A673 (cell line): ENCODE measurements at places on chromosomes 3 and 15. TPM values are rescaled to one million over a fixed set of nuclear protein-coding genes. Genes with fewer than 3 reads are reported as not detected.

- no peak overlapping the region for H3K27ac ChIP-seq
- H3K4me3 ChIP-seq = no peak overlapping the region
- no peaks in the 10 kb centered on the region for H3K4me1 ChIP-seq
- H3K27me3 ChIP-seq = no peaks in the 10 kb centered on the region
- no peak for DNase-seq
Observed at GRCh38 chr3:164222197-164222596, 856.1 kb downstream of the SI start.

- no peaks in the 10 kb centered on the region for H3K27me3 ChIP-seq
- no peaks in the 10 kb centered on the region for H3K4me1 ChIP-seq
- no peaks in the 10 kb centered on the region for H3K36me3 ChIP-seq
- no peak overlapping the region for H3K4me3 ChIP-seq
- no peak overlapping the region for H3K27ac ChIP-seq
Observed at GRCh38 chr15:84731774-84732173, 15.8 kb upstream of the SEC11A start.

MORC1 gene
- 0.68 and 0.88 TPM in 2 replicates for total RNA-seq

DNA sequence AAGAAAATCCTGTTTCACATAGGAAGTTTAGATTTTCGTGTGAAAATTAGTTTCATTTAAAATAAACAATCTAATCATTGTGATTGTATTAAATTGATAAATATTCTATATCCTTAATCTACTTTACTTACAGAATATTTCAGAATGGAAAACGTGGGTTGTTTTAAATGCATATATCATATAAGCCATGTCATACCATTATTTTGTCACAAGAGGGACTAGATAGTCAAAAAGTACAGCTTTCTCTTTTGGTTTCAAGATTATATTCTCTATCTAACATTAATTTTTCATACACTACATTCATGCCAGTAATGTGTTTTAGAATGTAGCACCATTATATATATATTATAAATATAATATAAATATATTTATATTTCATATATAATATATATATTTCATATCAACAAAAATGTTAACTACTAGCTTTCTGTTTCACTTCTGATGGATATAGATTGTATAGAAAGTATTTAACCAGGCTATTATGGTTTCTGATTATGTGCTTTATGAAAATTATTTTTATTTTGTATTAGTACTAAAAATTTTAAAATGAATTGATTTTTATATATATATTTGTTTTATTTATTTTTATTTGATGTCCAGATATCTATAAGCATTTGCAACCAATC lies 45.3 kb downstream of the OSTN start:
- H3K27me3 ChIP-seq = no peaks in the 10 kb centered on the region
- no peak overlapping the region for H3K4me3 ChIP-seq
- no peak overlapping the region for H3K27ac ChIP-seq
- no peaks in the 10 kb centered on the region for H3K36me3 ChIP-seq
- DNase-seq = peak; percentile 40

DNA sequence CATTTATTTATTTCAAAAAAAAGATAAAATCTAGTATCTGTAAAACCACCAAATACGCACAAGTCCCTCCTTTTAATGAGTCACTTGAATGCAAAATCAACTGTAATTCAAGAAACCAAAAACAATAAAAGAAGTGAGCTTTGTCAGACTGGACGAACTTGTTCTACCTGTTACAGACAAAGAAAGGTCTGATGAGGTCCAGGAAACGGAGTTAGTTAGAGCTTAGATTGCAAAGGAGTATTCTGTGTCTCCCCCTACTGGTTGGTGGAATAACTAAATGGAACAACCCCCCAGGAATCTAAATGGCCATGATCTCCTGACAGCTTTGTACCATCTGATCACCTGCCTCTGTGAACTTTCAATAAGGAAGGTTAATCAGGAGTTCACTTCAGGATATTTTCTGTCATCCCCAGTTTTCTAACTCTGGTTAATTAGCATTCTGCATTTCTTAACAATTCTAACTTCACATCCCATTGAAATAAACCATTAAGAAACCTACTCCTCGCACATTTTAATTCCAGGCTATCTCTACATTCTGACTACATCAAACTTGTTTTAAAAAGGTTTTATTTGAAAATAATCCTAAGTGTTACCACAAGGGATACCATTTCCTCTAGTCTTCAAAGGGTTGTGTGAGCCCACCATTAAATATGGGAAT lies 333.0 kb upstream of the SATB1 start:
- peaks cover 1% of the 10 kb centered on the region for H3K27me3 ChIP-seq
- DNase-seq = peak; percentile 56
- no peak overlapping the region for H3K4me3 ChIP-seq
- no peaks in the 10 kb centered on the region for H3K36me3 ChIP-seq
- no peaks in the 10 kb centered on the region for H3K4me1 ChIP-seq

DNA sequence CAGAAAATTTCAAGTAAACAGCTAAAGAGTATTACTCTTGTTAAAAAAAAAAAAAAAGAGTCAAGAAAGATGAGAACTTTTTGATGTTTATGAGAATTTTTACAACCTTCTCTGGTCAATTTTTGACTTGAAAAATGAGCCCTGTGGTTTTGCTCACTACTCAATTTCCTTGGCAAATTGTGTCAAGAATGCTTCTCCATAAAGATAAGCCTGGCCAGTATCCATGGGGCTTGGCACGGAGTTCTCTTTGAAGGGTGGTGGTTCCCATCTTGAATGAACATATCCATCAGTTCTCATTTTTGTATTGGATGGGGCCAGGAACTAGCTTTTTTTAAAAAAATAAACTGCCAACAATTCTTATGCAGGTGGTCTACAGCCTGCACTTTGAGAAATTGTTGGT lies 179.9 kb downstream of the RYR3 start:
- H3K4me3 ChIP-seq = no peak overlapping the region
- no peaks in the 10 kb centered on the region for H3K36me3 ChIP-seq
- no peaks in the 10 kb centered on the region for H3K4me1 ChIP-seq
- peaks cover 14% of the 10 kb centered on the region for H3K27me3 ChIP-seq
- H3K27ac ChIP-seq = no peak overlapping the region
- no peak for DNase-seq

GLDN gene
- total RNA-seq = not detected in 2 replicates

VWA5B2 gene
- 0.13 TPM in 1 of 2 replicates, not detected in the other for total RNA-seq

DNA sequence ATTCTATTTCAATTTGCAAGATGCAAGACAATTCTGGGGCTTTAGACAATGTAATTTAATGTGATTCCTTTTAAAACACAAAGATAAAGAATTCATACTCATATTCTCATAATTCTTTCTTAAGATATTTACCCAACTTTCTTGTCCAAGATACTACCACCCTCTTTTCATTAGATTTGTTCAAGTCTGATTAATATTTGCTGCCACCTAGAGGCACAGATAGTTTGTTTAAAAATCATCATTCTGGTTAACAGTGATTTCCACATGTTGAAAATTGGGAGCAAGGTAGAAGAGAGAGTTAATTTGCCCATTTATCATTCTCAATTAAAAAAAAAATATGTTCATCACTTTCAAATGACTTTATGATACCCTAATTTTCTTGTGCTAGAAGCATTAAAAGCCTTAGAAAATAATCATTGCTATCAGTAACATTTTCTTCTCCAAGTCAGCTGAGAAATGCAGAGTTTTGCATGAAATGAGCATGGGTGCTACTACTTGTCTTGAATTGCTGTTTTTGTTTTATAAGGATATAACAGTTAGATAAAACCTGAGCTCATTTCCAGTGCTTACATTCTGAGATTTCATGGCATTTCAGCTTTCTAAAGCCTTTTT lies 11.6 kb downstream of the TAMM41 start:
- peak; percentile 49 for DNase-seq
- peaks cover 43% of the 10 kb centered on the region for H3K36me3 ChIP-seq
- no peaks in the 10 kb centered on the region for H3K27me3 ChIP-seq
- H3K4me3 ChIP-seq = no peak overlapping the region

DNA sequence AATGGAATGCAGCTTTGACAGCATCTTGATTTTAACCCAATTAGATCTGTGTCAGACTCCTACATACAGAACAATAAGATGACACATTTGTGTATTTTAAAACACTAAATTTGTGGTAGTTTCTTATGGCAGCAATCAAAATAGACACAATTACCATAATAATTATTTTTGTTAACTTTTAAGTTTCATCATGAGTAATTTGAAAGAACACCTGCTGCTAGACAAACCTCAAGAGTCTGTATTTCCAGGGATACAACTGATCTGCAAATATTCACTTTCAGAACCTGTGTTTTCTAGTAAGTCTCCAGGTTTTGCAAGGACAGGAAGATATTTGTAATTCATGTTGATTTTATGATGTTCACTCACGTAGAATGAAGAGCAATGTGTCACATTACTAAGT lies 736.8 kb downstream of the DIPK2A start:
- no peak overlapping the region for H3K4me3 ChIP-seq
- DNase-seq = no peak
- H3K36me3 ChIP-seq = no peaks in the 10 kb centered on the region

DNA sequence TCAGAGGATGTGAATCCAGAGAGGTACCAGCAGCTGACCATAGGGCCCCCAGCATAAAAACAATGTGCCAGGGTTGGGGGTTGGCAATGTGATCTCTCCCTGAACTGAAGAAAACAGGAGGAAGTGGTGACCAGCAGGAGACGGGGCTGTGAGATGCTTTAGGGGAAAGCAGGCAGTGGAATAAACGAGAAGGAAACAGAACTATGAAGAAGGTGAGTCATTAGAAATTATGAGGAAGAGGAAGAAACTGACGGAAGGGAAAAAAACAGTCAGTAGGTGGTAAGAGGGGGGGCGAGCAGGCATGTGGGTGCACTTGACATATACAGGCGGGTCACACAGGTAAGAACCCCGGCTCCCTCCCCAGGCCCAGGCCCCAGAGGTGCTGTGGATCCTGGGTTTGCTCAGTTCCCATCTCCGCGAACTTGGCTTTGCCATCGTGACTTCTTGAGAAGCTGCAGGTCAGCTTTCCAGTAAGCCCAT lies 42.2 kb upstream of the B3GNT5 start:
- no peak for DNase-seq
- H3K36me3 ChIP-seq = no peaks in the 10 kb centered on the region
- no peak overlapping the region for H3K4me3 ChIP-seq
- H3K27ac ChIP-seq = no peak overlapping the region
- H3K4me1 ChIP-seq = no peaks in the 10 kb centered on the region

GRCh38 chr15:66722757-66723540 lies 20.9 kb downstream of the SMAD6 start:
- H3K4me3 ChIP-seq = no peak overlapping the region
- H3K27ac ChIP-seq = peak overlapping the region; percentile 33
- no peaks in the 10 kb centered on the region for H3K27me3 ChIP-seq
- H3K4me1 ChIP-seq = peaks cover 11% of the 10 kb centered on the region

GRCh38 chr3:11350374-11350773 lies 78.2 kb downstream of the ATG7 start:
- H3K4me3 ChIP-seq = no peak overlapping the region
- no peaks in the 10 kb centered on the region for H3K36me3 ChIP-seq
- DNase-seq = no peak
- H3K27ac ChIP-seq = no peak overlapping the region
- H3K4me1 ChIP-seq = no peaks in the 10 kb centered on the region
- no peaks in the 10 kb centered on the region for H3K27me3 ChIP-seq

DNA sequence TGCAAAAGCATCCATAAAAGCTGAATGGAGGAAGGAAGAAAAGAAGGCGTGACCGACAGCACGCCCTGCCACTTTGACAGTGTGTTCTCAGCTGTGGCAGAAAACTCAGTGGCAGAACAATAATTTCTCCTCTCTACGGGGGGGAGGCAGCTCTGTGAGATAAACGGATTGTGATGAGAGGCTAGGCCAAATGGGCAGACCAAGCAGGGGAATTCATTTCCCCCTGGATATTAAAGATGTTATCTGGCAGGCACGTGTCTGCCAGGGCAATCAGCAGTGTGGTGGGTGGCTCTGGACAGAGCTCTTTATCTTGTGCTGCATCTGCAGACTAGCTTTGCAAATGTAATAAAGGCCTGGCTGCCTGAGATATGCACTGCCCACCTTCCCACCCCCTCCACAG lies 1.9 kb upstream of the RMDN3 start:
- peaks cover 23% of the 10 kb centered on the region for H3K4me1 ChIP-seq
- DNase-seq = peak; percentile 79
- H3K4me3 ChIP-seq = no peak overlapping the region
- no peak overlapping the region for H3K27ac ChIP-seq
- peaks cover 7% of the 10 kb centered on the region for H3K36me3 ChIP-seq
- no peaks in the 10 kb centered on the region for H3K27me3 ChIP-seq
